ENCODE measurements at places on chromosomes 4 and X. TPM values are rescaled to one million over a fixed set of nuclear protein-coding genes. Genes with fewer than 3 reads are reported as not detected.

Gene DMRTC1
- not detected for total RNA-seq

Gene PAGE1
- total RNA-seq = not detected

GRCh38 chr4:911871-912490 lies 20.1 kb downstream of the GAK start:
- no peak for DNase-seq

- no peak for DNase-seq
Observed at GRCh38 chr4:163091685-163092034, 75.0 kb downstream of the NAF1 start.

GRCh38 chr4:143564472-143564871 lies 51.0 kb downstream of the SMARCA5 start:
- DNase-seq = no peak

- DNase-seq = no peak
Observed at GRCh38 chr4:78022517-78022916, 34.6 kb upstream of the FRAS1 start.

All from fibroblast of villous mesenchyme (primary cell).